ENCODE measurements at places on chromosomes 7 and 10.

DNA sequence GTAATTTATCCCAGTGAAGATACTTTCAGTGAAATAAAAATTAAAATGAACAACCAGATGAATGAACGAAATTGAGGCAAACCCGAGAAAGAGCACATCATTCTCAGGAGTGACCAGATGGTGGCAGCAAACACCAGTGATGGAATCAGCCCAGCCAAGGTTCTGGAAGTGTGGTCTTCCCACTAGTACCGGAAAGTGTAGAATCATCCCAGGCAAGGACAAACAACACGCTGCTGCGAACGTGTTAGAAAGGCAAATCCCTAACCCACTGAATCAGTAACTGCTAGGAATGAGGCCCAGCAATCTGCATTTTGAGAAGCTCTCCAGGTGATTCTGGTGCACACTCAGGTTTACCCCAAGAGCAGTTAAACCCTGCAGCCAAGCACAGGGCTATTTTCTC is 15.5 kb upstream of the SLC18A3 start:
- DNase-seq: no peak

DNA sequence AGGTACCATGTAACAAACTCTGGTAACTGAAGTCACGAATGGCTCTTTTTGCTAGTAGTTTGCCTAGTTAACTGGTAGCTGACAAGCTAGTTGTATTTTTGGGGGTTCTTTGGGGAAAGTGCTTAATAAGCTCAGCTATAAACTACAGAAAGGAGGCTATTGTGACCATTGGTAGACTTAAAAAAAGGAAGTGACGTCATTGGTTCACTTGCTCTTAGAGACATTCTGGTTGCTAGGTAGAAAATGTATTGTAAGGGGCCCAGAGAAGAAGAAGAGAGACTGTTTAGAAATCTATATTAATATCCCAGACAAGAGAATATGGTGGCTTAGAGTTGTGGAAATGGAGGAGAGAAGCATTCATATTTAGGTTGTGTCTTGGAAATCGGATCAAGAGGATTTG is 103.0 kb downstream of the NXPH1 start:
- DNase-seq: no peak

GRCh38 chr10:94571081-94571480 is 25.5 kb downstream of the HELLS start:
- no peak for DNase-seq

GRCh38 chr7:102093599-102094315 is 192.9 kb upstream of the SH2B2 start:
- DNase-seq: no peak

- no peak for DNase-seq
These were observed 79.7 kb downstream of the BTAF1 start for GRCh38 chr10:92003258-92003657.

- no peak for DNase-seq
These were observed 54.1 kb upstream of the MKRN1 start for GRCh38 chr7:140533394-140533872.

- no peak for DNase-seq
These were observed 119.0 kb downstream of the PTPN20 start for GRCh38 chr10:47030191-47030703.

DNA sequence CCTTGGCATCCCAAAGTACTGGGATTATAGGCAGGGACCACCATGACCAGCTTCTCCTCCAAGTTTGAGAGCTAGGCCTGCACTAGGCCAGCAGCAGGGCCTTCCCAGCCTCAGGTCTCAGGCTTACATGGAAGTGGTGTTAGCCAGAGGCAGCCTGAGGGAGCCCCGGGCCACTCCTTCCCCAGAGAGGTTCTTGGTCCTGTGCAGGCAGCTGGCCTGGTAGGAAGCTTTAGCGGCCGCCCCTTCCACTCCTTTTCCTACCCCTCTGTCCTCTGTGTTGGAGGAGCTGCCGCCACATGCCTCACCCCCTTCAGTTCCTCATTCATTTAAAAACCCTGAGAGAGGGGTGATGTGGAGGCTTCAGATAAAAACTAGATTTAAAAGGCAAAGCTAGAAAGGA is 40.3 kb downstream of the TSPAN15 start:
- no peak for DNase-seq

GRCh38 chr10:101495324-101495925 is 92.6 kb downstream of the POLL start:
- DNase-seq: no peak

DNA sequence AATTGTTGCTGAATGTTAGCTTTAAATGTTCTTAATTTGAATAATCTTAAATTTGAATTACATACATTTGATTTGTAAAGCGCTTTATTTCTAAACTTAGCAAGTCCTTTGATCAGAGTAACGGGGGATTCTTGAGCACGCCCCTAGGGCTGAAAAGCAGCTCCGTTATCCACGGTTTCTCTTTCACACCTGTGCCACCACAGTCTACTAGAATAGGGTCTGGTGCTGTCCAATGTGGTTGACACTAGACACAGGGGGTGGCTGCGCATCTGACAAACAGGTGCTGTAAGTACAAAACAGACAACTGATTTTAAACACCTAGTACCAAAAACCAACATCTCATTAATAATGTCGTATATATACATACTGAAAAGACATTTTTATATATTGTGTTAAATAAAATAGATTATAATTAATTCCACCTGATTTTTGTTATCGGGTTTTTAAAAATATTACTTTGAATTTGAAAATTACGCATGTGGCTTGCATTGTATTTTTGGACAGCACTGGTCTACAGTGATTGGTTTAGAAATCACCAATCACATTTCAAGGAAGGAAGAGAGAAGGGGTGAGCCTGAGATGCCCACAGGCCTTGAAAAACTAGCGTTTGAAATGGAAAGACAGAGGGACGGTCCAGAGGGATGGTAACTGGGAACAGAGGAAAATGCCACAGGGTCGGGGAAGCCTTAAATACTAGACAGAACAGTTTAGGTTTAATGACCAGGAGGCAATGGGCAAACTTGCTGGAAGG is 7.3 kb downstream of the SEPHS1 start:
- no peak for DNase-seq

GRCh38 chr7:50330696-50331095 is 26.2 kb downstream of the IKZF1 start:
- no peak for DNase-seq
